ENCODE measurements at places on chromosomes 11 and 22.

GRCh38 chr22:37282385-37282677, at the start of gene CYTH4:
Gene CYTH4, plus strand, starts transcription at chr22:37282508. Its CDS starts 62 bp downstream, at chr22:37282570.
- no peak for DNase-seq

- DNase-seq: no peak
These were observed 4.3 kb downstream of the ZC3H7B start for GRCh38 chr22:41305646-41306045.

DNA sequence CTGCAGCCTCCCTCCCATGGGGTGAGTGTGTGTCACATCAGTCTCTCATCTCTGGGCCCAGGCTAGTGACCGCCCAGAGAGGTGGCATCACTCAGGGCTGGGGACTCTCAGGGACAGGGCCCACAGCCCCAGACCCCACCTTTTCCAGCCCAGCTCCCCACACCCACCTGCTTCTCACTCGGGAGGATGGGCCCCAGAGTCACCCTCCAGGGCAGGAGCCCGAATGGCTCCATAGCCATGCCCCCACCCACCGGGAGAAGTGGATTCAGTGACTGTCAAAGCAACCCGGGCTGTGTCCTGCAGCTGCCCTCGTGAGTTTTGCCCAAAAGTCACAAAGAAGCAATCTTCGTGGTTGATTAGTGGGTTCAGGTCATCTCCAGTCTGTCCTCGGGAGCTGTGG, 26.0 kb downstream of the PARVG start:
- no peak for DNase-seq

DNA sequence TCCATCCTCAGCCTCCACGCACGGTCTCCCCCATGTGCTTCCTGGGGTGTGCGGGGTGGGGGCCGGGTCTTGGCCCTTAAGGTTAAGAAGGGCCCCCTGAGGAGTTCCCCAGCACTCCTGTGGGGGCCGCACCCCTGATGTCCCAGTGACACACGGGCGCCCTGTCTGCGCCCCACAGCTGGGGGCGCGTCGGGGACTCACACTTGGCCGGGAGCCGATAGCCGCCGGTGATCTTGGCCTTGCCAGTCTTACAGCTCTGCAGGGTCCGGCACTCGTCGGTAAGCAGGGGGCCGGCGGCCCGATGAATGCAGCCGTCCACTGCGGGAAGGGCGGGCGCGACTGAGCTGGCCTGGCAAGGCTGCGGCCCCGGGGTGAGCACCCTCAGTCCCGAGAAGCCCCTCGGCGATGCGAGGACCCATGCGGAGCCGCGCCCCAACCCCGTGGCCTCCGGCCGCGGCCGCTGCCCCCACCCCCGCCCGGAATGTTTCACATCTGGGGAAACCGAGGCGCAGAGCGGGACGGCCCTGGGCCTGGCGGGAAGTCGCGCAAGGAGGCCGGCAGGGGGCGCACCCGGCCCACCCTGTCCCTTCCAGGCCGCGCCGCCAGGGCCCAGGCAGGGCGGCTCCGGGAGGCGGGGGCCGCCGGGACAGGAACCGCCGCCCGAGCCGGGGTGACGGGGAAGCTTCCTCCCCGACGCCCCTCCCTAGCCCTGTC, 13.9 kb downstream of the OTUB1 start:
- DNase-seq: no peak

- no peak for DNase-seq
These were observed 104.7 kb downstream of the PLEKHA7 start for GRCh38 chr11:16909359-16910035.

DNA sequence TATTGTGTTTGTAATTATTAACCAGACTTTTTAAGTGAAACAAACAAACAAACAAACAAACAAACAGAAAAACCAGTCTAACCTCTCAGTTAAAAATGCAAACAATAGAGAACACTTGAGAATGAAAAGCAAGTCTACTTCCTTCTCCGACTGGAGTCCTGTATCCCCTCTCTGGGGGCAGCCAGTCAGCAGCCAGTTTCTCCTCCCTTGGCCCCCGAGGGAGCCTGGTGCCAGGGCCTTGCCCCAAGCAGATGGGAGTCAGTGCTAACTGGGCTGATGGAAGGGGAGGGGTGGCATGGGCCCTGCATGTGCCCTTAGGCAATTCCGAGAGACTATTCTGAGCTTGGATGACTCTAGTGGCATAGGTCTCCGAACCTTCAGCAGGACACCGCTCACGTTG, 137.2 kb downstream of the GRIK4 start:
- no peak for DNase-seq

DNA sequence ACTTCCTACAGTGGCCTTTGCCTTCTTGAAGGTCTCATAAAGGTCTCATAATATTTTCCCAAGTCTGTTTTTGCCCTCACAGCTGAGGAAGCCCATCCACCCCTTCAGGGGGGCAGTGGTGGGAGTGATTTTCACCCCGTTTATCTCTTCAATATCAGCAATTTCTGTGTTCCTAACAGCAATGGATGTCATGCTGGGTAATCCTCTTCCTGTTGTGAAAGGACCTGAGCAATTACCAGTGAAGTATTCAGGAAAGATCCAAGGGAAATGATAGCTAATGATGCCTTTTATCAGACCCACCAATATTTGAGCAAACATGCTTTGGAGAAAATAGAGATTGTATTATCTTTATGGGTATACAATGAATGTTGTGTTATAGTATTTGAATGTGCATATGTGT, 226.9 kb downstream of the INSC start:
- no peak for DNase-seq

- DNase-seq: no peak
These were observed 5.8 kb upstream of the OR5B2 start for GRCh38 chr11:58433638-58434203.

DNA sequence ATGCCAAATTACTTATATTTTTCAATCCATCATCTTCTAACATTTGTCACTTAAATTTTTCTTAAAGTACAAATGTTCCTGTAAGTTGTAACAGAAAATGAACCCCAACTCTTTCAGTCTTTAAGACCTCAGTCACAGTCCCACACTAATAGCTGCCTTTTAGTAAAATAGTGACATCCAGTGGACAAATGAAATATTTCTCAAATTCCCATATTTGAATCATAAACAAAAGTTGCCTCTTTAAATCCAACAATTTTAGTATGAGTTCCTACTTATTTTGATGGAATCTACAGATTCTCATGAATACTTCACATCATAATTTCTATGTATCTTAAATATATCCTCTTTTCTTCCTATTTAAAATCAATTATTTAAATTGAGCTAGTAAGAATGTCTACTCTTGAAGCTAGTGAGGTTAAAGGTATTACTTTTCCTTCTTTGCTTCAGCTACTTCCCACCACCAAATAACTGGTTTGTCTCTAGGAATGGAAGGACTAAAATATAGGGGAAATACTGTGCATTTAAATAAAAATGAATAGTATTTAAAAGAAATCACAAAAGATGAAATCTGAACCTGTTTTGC, 9.2 kb downstream of the LIN7C start:
- peak; percentile 14 for DNase-seq

GRCh38 chr22:49531368-49531791, 296.3 kb downstream of the BRD1 start:
- no peak for DNase-seq

DNA sequence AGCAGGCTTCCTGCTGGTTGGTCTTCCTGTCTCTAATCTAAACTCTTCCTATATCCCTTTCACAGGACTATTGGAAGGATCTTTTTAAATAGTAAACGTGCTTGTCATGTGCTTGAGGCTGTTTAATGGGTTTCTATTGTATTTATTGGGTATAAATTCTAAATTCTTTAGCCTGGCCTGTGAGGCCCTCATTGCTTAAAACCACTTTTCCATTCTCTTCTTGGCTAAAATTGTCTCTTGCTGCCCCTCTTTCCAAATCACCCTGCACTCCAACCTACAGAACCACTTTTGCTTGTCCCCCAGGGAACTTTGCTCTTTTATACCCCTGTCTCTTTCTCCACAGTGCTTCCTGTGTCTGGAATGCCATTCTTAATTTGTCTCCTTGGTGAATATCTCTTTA, 46.4 kb upstream of the MUC15 start:
- DNase-seq: no peak

DNA sequence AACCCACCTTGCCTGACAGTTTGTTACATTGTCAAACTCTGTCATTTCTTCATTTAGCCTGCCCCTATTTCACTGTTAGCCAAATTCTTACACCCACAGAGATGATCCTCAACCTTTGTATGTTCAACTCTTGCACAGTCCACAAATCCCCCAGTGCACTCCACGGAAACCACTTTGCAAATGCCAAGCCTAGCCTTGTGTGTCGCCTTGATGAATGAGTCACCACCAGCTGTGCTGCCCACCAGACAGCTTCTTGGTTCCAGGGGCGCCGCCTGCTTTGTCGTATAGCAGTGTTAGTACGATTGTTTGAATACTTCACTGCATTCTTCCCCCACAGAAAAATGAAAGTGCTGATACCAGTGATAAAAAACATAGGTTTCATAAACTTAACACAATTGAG, 686.3 kb downstream of the NTM start:
- DNase-seq: peak; percentile 10

DNA sequence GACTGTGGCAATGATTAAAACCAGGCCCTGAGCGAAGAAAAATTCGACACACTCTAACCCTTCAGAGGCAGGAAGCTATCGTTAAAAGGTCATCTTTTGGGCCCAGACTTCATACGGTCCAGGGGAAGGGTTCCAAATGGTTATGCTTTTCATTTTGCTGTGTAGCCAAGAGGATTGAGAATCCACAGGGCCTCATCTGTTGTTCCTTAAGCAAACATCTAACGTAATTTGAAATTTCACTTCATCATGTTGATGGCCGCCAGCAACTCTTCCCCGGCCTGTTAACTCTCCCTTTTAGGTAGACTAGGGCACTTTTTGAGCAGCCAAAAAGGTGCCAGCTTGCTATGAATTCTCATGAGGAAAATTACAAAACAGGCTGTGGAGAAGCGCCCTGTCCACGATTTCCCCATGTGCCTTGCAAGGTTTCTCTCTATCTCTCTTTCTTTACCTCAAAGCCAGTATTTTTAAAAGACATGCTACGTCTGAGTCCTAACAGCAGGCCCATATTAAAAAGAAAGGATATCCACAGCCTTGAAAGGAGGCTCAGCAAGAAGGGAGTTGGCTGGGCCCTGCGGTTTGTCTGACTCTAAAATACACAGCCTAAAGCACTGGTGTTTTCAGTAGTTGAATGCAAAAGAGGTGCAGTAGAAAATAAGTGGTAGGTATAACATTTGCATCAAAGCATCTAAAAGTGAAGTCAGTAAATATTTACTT, 356.3 kb upstream of the NARS2 start:
- DNase-seq: no peak

GRCh38 chr11:74493791-74494630, 487 bp upstream of the LIPT2 start:
- peak; percentile 94 for DNase-seq

GRCh38 chr11:94315664-94316063, 11.3 kb downstream of the IZUMO1R start:
- DNase-seq: no peak

DNA sequence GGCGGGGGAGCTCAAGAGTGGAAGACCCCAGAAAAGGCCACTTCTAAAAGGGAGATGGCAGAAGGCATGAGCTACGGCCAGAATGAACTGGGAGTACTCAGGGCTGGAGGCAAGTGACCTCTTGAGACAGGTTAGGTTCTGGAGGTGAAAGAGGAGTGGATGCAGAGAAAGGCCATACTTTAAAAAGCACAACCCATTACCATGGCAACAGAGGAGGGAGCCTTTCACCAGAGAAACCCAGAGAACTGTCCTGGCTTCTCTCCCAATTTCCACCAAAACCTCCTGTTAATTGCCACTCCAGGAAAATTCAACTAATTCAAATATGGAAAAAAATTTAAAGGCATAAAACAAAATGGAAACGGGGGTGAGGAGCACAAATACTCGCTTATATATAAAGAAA, 15.8 kb downstream of the A4GALT start:
- no peak for DNase-seq

DNA sequence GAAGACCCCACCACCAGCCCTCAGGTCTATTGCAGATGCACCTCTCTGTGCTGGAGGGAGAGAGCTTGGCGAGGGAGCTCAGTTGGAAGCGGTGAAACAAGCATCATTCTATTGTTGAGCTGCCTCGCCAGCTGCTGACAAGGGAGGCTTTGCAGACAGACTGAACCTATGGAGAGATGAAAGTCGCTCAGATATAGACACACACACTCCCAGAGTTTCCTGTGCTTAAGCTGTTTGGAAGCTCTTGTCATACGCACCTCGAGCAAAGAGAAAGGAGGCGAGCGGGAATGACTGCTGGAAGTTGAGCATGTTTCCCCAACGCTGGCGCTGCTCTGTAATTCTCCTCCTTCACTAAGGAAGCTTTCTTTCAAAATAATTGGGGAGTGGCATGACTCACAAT, 126.1 kb downstream of the TRIM29 start:
- DNase-seq: no peak

DNA sequence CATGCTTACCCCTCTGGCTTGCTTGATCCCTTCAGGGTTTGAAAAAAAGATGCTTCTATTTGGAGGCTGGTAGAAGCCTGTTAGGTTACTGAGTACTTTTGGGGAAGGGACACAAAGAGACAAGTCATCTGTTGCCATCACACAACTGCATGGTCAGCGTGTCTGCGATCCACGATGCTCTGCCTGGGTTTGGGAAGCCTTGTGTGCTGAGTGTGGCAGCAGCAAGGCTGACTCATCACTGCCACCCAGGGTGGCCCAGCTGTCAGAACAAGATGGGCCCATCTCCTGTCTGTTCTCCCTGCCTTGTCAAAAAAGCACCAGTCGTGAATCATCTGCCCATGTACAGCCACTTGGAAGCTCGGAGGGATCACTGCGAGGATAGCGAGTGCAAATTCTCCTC, 26.2 kb downstream of the UBASH3B start:
- no peak for DNase-seq

DNA sequence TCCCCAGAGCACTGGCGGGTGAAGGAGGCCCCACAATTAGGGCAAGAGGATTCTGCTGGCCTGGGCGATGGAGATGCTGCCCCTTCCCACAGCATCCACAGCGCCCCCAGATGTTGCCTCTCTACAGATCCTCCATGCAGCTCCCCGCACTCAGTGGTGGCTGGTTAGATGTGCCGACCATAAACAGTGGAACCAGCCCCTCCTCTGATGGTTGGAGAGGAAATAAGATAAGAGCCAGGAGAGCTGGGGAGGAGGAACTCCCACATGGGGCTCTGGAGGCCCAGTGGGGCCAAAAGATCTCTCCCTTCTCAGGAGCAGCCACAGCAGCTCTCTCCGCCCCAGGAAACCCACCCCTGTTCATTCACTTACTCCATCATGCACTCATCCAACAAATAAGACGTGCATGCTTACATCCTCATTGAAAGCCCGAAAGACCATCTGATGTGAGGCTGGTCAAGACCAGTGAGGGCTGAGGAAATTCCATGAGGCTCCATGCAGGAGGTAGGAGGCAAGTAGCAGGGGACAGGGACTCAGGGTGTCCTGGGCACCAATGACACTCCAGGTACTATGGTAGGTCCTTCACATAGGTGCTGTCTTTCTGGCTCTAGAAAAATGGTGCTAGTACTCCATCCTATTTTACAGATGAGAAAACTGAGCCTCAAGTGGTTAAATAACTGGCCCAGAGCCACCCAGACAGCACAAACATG, 1.5 kb downstream of the PTGDR2 start:
- no peak for DNase-seq

GRCh38 chr11:117514256-117514655, 186.6 kb downstream of the CEP164 start:
- DNase-seq: no peak

- no peak for DNase-seq
These were observed 219.1 kb upstream of the CCDC179 start for GRCh38 chr11:23079382-23079813.
